Stimulated activated CD8-positive, alpha-beta memory T cell treated with anti-CD3 and anti-CD28 coated beads, Interleukin-7, amount 100 ng/mL, for 48 hours (primary cell): ENCODE measurements at places on chromosomes 13 and 19.
A peak's percentile ranks its signal among the peaks of the same experiment; 100 is the strongest.

DNA sequence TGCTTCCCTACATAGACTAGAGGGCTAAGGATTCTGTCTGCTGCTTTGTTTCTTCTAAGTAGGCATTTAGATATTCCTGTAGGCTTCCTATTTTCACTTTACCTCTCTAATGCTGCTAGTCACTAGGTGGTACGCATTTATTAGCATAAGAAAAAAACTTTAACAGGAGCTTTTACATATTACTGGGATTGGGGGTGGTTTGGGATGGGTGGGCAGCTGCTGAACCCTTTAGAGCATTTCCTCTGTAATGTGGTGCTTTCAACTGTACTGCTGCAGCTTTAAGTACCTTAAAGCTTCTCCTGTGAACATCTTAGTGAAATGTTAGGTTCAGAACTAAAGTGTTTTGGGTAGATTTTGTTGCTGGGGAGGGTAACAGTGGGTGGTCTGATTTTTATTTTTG is 92.6 kb downstream of the ZNF486 start:
- no peak for DNase-seq

GRCh38 chr13:59441596-59442280 is 722.0 kb downstream of the DIAPH3 start:
- no peak for DNase-seq

DNA sequence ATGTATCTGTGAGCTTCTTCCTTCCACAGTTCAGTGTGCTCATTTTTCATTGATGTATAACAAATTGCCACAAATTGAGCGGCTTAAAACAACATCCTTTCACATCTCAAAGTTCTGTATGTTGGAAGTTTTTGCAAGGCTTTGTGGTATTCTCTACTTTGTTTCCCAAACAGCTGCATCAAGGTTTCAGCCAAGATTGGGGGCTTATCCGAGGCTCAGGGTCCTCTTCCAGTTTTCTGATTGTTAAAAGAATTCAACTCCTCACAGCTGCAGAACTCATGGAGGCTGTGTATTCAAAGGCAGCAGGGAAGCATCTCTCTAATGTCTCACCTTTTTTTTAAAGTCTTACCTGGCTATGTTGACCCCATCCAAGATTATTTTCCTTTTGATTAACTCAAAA is 1369.8 kb downstream of the PCDH9 start:
- DNase-seq: no peak

GRCh38 chr19:8158411-8159074 is 9.2 kb upstream of the FBN3 start:
- peak; percentile 26 for DNase-seq

- no peak for DNase-seq
Observed at GRCh38 chr19:28605501-28606268, 607.3 kb downstream of the UQCRFS1 start.

- DNase-seq: no peak
Observed at GRCh38 chr19:17328517-17329365, 5.9 kb downstream of the ANO8 start.

- DNase-seq: no peak
Observed at GRCh38 chr19:15663247-15663646, 9.6 kb upstream of the CYP4F12 start.

DNA sequence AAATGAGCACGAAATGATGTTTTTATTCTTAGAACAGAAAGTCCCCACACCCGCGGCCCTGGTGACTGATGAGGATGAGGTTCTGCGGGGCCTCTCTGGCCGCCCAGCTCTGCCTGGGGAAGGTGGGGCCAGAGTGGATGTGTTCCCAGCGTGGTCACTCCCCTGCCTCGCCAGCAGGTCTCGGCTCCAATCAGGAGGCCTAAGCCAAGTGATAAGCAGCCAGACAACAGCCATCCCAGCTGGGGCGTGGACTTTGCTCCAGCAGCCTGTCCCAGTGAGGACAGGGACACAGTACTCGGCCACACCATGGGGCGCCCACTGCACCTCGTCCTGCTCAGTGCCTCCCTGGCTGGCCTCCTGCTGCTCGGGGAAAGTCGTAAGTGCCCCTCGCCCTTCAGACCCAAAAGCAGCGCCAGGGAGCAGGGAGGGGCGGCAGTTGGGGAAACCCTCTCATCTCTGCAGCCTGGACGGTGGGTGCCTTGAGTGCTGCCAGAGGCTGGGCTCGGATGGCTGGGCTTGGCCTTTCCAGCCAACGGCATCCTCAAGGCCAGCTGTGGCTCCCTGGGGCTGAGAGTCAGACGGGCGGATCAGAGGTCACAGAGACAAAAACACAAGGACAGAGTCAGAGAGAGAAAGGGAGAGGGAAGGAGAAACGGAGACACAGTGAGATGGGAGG is at the start of gene F10:
F10 (plus strand) TSS at position 250 of the 676 bp plus-strand sequence; CDS start at position 307, 57 bp downstream.
- DNase-seq: no peak

DNA sequence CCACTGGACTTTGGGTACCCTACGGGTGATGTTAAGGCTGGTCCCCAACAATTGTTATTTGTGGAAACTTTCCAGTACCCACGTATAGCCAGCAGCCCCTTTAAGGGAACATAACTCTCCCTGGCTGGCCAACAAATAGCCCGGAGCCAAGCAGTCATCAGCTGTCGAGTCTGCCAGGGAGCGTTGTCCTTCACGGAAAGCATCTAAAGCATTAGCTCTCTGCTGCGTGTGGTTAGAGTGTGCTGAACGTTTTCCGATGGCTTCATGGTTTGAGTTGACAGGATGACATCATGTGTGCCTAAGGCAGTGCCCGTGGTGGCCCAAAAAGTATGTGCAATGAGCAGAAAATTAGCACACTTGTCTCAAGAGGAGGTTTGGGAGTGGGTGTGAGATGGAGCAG is 3.3 kb upstream of the ZNF556 start:
- DNase-seq: no peak

- DNase-seq: no peak
Observed at GRCh38 chr13:113033054-113033850, 64.2 kb downstream of the MCF2L start.

DNA sequence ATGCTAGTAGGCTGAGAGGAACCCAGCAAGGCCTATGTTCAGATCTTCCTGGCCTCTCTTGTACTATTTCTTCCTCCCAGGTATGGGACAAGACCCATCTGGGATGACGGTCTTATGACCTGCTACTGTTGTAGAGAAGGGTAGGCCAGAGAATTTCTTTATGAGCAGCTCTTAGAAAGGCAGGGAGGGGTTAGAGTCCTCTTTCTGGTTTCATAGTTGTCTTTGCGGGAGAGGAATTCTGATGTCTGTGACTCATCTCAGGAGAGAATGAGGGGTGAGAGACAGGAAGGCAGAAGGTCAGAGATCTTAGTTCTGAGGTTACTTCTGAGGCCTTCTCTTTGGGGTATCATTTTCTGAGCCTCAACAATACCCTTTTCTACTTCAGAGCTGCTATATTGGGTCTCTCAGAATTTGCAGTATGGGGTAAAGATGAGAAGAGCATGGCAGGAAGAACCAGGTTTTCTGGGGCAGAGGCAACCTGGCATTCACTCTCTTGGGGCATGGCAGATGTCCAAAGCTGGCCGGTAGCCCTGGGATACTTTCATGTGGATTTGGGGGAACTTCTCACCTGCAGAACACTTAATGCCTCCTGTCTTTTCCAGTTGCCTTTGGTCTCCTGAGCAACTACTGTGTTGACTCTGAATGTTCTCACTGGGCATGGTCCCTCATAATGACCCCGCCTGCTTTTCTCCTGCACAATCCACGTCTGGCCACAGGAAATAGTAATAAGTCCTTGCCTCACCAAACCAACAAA is 154.4 kb downstream of the GGACT start:
- DNase-seq: no peak

- DNase-seq: no peak
Observed at GRCh38 chr19:57964761-57965160, 9.6 kb downstream of the C19orf18 start.

- no peak for DNase-seq
Observed at GRCh38 chr13:101714195-101714594, 261.7 kb downstream of the ITGBL1 start.

GRCh38 chr13:98443329-98443728 is 133.6 kb downstream of the STK24 start:
- no peak for DNase-seq

DNA sequence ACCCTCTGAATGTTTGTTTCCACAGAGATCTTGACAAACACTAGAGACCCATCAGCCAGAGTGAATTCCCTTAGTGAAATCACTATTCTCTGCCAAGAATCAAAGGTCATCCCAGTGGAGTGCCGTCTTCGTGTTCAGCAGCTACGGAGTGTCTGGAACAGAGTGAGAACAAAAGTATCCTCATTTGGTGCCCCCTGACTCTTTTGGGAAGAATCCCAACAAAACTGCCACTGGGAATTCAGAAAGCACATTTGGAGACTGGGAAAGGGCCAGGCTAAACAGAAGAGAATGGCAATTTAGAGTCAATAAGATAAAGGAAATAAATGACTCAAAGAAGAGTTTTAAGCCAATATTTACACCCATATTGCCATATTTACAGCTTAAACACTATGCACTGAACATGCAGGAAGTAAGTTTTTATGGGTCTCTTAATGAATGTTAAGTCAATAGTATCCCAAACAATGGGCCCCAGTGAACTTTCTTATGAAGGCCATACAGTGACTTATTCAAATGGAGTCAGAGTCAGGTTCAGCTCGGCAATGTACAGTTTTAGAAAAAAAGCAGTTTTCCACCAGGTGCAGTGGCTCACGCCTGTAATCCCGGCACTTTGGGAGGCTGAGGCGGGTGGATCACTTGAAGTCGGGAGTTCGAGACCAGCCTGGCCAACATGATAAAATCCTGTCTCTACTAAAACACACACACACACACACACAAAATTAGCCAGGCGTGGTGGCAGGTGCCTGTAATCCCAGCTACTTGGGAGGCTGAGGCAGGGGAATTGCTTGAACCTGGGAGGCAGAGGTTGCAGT is 392.6 kb downstream of the KLF5 start:
- no peak for DNase-seq

DNA sequence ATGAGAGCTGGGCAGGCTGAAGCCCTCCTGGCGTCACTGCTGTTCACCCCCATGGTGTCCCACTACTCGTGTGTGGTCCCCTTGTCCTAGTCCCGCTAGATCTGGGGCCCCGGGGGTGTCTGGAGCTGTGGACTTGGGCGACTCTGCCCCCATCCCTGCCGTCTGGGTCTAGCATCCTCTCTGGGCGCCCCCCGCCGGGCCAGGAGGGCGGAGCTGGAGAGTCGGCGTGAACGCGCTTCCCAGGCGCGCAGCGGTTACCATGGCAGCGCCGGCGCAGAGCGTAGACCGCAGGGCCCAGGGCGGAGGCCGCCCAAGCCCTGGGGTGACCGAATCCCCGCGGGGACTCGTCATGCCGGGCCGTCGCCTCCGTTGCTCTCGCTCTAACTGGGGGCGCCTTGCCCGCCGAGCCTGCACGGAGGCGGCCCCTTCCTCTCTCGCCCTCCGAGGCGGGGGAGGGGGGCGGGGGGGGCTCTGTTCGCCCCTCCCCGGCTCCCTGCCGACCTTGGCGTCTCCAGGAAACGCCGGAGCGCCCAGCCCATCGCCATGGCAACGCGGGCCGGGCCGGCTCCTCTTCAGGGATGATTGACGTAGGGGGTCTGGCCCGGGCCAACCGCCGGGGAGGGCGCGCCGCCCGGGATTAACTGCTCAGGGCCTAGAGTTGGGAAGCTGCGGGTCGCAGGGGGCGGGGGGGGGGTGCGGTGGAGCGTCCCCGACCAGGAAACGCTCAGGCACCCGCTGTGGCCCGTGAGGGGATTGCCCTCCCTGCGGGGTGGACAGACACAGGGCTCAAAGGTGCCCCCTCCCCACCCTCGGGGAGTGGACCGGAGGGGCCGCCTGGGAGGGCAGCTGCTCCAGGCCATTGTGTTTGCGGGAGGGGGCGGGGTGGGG is 8.9 kb downstream of the ISYNA1 start:
- peak; percentile 73 for DNase-seq

GRCh38 chr13:79187917-79188690 is 218.0 kb downstream of the RBM26 start:
- no peak for DNase-seq

- no peak for DNase-seq
Observed at GRCh38 chr13:100854006-100854405, 179.4 kb upstream of the TMTC4 start.

DNA sequence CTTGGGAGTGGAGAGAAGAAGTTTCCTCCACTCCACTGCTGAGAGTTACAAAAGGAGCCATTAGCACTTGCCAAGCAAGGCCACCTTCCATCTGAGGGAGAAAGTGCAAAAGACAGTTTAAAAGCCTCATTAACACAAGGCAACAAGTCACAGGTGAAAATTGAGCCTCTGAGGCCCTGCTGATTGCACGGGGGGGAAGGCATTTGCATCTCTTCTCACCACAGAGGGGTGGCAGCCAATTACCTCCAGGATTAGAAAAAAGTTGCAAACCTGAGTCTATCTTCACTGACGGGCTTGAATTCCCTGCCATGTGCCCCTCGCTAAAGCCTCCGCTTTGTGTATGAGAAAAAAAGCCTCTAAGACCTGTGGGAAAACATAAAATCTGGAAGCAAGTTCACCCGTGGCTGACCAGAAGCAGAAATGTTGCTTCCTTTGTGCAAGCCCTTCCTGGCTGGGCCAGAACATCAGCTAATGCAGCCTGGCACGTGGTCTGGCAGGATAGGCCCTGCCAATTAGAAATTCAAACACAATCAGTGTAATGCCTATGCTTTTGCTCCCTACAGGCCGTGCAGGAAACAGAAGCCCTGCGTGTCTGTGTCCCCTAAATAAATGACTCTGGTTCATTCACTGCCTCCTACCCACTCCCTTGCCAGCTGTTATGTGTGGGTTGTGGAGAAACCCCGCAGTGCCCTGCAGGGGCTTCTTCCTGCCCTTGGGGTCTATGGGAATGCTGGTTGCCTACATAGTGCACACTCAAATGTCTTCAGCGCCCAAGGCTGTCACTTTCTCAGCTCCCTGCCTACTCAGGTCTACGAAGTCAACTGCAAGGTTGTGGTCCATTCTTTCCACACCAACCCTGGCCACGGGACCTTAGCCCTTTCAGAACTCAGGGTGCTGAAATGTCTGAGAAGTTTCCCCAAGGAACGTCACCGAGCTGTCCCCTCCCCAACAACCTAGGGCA is 150.2 kb downstream of the UQCRFS1 start:
- no peak for DNase-seq
